Stimulated activated CD8-positive, alpha-beta memory T cell treated with anti-CD3 and anti-CD28 coated beads, Interleukin-4, amount 100 ng/mL, for 48 hours (primary cell): ENCODE measurements at places on chromosomes 16 and 17.

- no peak for DNase-seq
Measured at GRCh38 chr16:55588799-55589198, 22.3 kb downstream of the CAPNS2 start.

GRCh38 chr17:60493847-60494321 lies 32.2 kb downstream of the APPBP2 start:
- no peak for DNase-seq

DNA sequence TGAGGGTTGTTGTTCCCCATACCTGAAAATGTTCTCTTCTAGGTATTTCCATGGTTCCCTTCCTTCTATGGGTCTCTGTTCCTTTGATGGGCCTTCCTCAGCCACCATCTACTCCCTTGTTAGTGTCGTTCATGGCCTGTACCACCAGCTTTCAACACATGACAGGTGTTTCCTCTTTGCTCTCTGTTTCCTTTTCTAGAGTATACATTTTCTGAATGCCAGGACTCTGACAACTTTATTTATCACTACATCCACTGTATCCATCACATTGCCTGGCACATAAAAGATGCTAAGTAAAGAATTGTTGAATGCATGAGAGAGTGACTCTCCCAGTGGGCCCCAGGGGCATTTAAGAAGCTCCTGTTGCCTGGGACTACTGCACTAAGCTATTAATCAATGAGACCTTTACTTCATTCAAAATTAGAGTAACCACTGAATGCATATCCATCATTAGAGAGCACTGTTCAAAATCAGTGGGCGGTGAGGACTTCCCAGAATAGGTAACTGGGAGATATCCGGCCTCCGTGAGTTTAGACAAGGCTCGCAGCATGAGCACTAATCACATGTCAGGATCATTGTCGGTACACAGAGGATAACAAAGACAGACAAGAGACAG lies 255.0 kb downstream of the CBLN1 start:
- DNase-seq: no peak

GRCh38 chr16:86337138-86337537 lies 173.2 kb upstream of the FOXF1 start:
- DNase-seq: no peak

DNA sequence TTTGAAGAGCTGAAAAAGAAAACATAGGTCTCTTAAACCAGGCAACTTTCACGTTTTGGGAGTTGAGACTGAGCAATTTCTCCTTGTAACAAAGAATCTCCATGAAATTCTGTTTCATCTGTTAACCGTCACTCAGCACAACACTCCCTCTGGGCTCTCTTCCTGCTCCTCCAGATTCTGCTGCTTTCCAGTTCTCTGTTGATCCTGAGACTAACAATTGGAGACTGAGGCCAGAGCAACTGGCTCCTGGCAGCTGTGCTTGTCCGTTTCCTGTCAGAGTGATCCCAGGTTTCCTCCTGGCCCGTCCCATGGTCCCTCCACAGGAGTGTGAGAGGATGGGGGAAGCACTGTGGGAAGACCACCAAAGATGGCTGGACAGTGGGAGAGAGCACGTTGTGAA lies 32.5 kb downstream of the IST1 start:
- no peak for DNase-seq

DNA sequence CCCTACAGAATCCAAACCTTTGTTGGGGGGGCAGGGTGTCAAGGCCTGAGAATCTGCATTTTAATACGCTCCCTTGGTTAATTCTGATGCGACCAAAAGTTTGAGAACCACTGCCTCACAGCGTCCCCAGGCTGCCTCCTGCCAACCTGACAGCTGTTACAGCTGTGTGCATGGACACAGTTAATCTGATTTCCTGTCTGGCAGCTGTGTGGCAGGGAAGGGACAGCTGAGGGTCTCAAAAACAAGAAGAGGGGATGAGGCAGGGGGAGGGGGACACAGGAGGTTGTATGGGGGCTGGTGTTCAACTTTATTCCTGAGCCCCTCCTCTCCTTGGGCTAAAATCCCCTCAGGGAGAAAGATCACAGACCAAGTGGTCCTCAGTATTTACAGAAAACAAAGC lies 17.5 kb downstream of the HDAC5 start:
- DNase-seq: no peak

GRCh38 chr17:52536489-52536888 lies 378.0 kb upstream of the CA10 start:
- DNase-seq: no peak

DNA sequence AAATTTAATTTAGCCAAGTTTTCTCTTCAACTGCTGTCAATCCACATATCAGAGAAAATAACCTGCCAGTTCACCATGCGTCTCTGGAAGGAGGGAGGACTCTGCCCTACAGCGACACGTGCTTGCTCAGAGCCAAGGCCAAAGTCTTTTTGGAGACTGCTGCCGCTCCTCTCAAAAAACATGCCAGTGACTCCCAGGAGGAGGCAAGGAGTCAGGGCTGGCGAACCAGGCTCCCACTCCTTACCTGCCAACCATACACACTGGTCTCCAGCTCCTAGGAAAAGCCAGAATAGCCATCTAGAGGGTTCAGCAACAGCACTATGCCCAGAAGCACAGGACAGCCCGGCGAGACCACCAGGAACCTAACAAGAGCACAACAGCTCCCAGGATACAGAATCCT lies 73.0 kb downstream of the ANKRD11 start:
- no peak for DNase-seq

- no peak for DNase-seq
Measured at GRCh38 chr17:73371836-73372235, 60.0 kb upstream of the CDC42EP4 start.

GRCh38 chr16:81627024-81627423 lies 152.1 kb upstream of the PLCG2 start:
- DNase-seq: no peak

- DNase-seq: peak; percentile 55
Measured at GRCh38 chr17:68398691-68399637, 58.3 kb downstream of the WIPI1 start.

DNA sequence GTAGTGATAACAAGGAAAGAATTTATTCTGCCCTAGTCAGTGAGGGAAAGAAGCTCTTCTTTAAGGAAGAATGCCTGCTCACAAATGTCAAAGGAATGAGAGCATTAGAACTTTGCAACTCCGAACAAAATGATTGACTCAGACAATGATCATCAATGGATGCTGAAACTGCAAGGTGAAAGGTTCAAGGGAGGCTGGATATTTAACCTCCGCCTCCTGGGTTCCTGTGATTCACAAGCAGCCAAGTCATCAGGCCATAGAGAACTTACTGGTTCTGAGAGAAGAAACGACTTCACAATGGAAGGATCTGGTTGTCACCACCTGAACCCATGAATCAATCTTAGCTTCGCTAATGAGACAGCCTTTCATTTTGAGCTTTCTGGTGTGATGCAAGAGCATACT lies 16.0 kb upstream of the SCNN1B start:
- no peak for DNase-seq

DNA sequence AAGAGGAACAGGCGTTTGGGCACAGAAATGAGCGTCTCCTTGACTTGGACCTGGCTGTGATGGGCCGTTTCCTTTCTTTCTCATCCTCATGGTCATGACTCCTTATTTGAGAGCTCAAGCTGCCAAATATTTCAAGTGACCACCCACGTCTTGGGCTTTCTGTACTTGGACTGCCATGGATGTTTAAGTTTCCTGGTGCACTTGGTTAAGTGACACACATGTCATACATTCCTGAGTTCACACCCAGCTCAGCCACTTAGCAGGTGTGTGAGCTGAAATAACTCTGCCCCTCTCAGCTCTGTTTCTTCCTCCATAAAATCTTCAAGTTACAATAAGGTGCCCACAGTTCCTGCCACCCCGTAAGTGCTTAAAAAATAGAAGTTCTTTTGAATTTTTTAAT lies 114.5 kb downstream of the CLEC16A start:
- no peak for DNase-seq

GRCh38 chr16:76956841-76957240 lies 234.1 kb upstream of the MON1B start:
- DNase-seq: no peak

GRCh38 chr16:11233727-11234376 lies 22.2 kb downstream of the SOCS1 start:
- peak; percentile 88 for DNase-seq

- DNase-seq: no peak
Measured at GRCh38 chr17:58759522-58759921, 3.9 kb downstream of the PPM1E start.

DNA sequence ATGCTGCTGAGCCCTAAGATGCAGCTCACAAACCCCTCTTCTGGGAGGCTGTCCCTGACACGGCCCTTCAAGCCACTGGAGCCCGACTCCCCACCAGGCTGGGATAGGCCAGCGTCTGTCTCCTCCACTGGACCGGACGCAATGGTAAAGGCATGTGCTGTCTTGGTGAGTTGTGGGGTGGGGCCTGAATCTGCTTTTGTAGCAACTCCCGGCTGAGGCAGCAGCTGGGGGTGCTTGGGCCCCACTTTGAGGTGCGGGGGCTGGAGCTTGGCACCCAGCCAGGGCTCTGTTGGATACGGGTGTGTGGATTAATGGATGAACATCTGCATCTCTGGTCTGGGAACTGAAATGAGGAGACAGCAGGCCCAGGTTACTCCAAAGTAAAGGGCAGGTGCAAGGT lies 3.5 kb upstream of the NLRC3 start:
- DNase-seq: no peak

- no peak for DNase-seq
Measured at GRCh38 chr17:49508061-49508865, 13.2 kb downstream of the NGFR start.

- no peak for DNase-seq
Measured at GRCh38 chr17:74435775-74436359, 4.0 kb downstream of the GPRC5C start.

- DNase-seq: no peak
Measured at GRCh38 chr16:50526249-50526648, 21.9 kb upstream of the NKD1 start.

GRCh38 chr16:14464796-14465195 lies 165.3 kb downstream of the PARN start:
- no peak for DNase-seq

DNA sequence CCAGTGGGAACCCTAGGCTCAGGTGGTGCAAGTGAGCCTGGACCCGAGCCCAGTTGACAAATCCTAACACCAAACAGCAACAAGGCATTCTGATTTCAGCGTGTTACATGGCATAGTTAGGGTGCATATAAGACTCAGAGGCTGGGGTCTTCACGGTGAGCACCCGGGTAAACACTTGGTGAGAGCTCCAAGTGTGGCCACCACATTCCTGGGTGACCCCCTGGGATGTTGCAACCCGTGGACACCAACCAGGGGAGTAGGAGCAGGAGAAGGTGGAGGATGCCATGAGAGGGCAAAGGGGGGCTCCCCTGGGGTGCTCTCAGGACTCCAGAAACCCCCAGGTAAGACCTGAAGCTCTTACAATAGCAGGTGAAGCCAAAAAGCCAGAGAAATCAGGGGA lies 69.9 kb upstream of the CDH5 start:
- no peak for DNase-seq

GRCh38 chr17:6924208-6924607 lies 71.6 kb upstream of the ALOX12 start:
- no peak for DNase-seq

DNA sequence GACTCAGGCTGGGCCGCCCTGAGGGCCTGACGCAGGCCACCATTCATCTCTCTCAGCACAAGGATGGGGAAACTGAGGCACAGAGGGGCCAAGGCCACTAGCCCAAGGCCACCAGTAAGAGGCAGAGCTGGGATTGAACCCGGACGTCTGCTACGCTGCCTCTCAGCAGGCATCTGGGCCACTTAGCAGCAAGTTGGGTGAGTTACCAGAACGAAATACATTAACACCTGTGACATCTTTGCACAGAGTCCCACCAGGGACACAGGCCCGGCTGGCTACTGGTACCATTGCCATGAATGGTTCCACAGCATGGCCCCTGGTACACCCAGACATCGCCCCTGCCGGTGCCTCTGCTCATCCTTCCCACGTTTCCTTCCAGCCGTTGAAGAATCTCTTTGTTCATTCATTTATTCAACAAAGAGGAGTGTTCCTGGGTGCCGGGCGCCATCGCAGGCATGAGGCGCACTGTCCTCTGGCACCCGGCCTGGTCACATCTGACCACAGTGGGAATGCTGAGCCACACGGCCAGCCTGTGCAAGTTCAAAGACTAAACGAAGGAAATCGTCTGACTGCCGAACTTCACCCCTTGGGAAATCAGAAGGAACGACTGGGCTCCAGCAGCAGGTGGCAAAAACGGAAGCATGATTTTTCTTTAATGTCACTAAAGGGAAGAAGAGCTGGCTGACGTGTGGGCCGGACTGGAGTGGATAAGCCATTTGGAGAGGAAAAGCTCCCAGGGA lies 7.4 kb upstream of the ZNF469 start:
- DNase-seq: no peak

DNA sequence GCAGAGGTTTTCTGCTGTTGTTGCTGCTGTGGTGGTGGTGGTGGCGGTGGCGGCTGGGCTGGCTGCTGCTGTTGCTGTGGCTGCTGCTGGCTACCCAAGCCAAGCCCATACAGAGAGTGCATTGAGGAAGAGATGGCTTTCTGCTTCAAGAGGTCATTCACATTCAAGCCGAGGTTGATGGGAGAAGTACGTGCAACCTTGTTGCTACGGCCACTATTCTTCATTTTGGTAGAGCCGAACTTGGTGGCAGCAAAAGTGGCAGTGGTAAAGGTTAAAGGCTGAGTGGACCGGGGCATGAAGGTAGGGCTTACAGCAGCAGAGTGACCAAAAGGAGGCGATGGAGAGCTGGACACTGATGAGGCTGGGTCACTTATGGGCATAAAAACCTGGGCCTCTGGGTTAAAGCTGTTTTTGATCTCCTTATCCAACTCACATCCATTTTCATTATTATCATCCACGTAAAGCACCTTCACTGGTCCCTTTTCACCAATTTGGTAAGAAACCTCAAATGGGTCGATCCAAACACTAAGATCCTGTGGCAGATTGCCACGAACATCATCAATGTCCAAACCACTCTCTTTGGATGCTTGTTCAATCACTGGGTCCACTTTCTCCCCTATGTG lies 2.8 kb downstream of the TOB1 start:
- peak; percentile 66 for DNase-seq

DNA sequence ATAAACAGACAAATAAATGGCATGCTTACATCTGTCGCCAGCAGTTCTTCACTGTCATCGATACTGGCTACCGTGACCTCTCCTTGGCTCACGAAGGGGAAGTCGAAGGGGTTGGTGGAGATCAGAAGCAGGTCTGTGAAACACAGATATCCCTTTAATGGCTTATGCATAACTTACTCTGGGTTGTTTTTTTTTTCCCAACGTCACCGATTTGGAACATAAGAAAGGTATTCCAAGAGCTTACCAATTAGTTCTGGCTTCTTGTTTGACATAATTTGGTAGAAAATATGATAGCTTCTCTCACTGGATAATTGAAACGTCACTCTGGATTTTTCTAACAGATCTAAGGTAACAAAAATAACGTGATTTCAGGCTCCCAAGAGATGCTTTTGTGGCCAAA lies 18.2 kb downstream of the MYH13 start:
- DNase-seq: no peak
